ENCODE measurements at places on chromosomes 4 and X.

DNA sequence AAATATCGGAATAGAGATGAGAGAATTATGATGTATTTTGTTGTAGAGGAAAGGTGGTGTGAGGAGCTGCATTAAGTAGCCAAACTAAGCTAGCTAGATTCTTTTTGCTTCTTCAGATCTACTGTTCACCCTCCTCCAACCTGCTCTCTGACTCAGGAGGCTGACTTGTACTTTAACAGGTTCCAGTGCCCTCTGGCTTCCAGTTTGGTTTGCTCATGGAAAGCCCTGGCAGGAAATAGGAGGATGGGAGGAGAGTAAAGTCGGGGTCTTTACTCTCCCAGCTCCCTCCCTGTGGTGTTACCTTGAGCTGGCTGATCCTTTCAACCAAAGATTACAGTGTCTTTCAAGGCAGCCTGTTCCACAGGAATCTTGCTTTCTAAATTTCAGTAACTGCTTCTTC is 277.0 kb upstream of the EDA2R start:
- DNase-seq, result no peak

DNA sequence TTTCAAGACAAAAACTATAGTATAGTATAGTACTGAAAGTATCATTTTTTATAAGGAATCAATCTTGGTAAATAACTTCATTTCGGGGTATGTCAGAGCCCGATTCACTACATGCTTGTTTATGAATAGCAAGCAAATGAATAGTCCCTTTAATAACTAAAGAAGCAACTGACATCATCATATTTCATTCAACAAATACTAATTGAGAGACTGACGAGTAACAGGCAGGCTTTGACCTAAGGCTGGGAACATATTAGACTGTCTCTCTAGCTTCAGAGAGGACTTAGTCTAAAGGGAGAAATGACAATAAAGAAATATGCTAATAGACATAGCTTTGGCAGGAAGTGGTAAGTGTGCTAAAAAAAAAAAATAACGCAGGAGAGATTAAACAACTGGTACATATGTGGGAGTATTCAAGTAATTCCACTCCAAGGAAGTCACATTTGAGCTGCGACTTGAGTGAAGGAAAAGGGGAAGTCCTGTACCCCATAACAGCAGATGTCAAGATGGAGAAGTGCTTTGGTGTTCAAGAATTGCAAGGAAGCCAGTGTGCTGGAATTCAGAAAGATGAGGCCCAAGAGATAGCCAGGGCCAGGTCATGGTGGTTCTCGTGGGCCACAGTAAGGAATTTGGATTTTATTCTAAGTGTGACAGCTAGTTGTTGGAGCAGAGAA is 284.9 kb downstream of the FBXO8 start:
- no peak for DNase-seq

DNA sequence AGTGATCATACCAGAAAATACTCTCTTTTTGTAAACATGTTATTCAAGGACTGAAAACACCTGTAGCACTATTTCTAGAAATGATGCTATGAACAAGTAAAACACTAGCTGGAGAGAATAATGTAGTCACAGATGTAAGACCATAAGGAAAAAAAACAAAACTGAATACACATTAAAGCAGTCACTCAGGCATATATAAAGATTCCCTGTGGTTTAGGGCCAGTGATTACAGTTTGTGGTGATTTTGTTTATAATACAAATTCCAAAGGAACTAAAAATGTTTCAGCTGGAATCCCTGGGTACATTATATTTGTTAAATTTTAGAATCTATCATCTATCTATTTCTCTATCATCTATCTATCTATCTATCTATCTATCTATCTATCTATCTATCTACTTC is 777.8 kb upstream of the FRG1 start:
- DNase-seq, result no peak

GRCh38 chrX:53458082-53458481 is 23.9 kb upstream of the HSD17B10 start:
- no peak for DNase-seq
